Hematopoietic multipotent progenitor cell treated with erythropoietin and hydrocortisone succinate and interleukin-3 and kit ligand, for 4 days (in vitro differentiated cells): ENCODE measurements at places on chromosomes 2 and 18.

- DNase-seq = no peak
Measured at GRCh38 chr2:218880859-218881594, 375 bp downstream of the WNT10A start.

- no peak for DNase-seq
Measured at GRCh38 chr18:48297139-48297538, 112.0 kb downstream of the ZBTB7C start.

DNA sequence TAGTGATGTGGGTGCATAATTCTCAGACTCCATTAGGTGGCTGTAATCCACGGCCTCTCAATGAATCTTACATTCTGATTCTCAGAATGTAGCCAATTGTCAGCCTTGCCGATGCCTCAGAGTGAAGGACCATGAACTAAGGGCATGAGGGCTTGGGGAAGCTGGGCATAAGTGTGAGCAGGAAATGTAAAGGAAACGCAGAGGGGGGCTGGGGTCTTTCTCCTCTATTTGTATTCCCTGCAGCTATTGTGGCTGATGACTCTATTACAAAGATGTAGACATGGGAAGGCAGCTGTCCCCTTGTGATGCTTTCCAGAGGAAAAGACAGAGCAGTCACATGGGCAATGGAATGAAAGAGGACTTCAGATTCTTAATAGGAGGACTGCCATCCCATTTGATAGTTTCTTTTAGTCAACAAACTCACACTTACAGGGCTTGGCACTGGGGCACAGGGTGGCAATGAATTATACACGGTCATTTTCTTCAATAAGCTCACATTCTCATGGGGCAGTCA, 353.2 kb upstream of the PKDCC start:
- no peak for DNase-seq

DNA sequence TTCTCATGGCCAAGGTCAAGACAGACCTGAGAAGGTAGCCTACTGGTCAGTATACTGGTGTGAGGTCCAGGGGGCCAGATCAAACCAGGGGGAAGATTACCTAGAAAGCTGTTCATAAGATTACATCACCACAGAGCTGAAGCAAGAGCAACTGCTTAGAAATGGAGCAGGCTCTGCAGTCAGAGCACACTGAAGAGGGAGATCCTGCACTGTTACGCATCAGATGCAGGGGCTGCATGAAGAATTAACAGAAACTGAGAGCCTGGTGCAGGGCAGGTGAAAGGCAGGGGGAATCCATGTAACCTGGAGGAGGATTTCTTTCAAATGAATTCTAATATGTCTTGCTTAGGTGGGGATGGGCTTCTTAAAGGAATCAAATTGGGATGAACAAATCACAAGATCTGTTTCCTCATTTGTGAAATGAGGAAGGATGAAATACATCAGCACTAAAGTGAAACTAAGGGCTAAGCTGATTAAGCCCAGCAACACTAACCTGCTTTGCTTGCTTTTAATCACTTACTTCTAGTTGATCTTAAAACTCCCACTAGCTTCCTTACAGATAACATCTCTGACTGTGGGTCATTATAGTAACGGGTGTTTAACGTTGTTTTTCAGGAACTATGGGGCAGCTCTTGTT, 74.3 kb upstream of the ADAM23 start:
- peak; percentile 69 for DNase-seq

DNA sequence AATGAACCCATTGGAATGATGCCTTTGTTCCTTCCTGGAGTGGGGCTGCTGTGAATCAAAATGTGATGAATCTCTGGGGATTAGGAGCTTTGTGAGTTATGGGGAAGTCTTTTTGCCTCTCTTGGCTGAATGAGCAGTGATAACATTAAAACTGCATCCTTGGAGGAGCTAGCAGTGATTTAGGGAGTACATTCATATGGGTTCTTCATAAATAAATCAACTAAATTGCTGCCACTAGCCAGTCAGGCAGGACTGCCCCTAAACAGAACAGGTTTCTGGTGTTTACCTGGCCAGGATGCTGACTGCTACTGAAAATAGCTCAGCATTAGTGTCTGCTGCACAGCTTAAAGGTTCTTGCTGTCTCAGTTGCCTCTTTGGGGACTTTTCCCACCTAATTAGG, 244.5 kb upstream of the MEX3C start:
- DNase-seq = no peak
